ENCODE measurements at places on chromosomes 5 and 9. TPM values are rescaled to one million over a fixed set of nuclear protein-coding genes. Genes with fewer than 3 reads are reported as not detected.

Gene MEIKIN
- not detected for polyA plus RNA-seq

Gene SCGB3A2
- not detected for polyA plus RNA-seq

Gene POLR3G
- polyA plus RNA-seq = 0.45 TPM

Gene SLC34A3
- 30.3 TPM for polyA plus RNA-seq

Gene CER1
- not detected for polyA plus RNA-seq

Gene GFRA3
- 1.1 TPM for polyA plus RNA-seq

Gene CCT5
- 101 TPM for polyA plus RNA-seq

Gene HMGCR
- 3.8 TPM for polyA plus RNA-seq

Gene C5orf22
- polyA plus RNA-seq = 7.8 TPM

Gene VCAN
- polyA plus RNA-seq = 0.81 TPM

GRCh38 chr5:107464876-107465275, 205.9 kb downstream of the EFNA5 start:
- no peaks in the 10 kb centered on the region for H3K4me1 ChIP-seq
- no peak overlapping the region for H3K27ac ChIP-seq
- H3K27me3 ChIP-seq = no peaks in the 10 kb centered on the region
- H3K4me3 ChIP-seq = no peak overlapping the region
- DNase-seq = no peak

DNA sequence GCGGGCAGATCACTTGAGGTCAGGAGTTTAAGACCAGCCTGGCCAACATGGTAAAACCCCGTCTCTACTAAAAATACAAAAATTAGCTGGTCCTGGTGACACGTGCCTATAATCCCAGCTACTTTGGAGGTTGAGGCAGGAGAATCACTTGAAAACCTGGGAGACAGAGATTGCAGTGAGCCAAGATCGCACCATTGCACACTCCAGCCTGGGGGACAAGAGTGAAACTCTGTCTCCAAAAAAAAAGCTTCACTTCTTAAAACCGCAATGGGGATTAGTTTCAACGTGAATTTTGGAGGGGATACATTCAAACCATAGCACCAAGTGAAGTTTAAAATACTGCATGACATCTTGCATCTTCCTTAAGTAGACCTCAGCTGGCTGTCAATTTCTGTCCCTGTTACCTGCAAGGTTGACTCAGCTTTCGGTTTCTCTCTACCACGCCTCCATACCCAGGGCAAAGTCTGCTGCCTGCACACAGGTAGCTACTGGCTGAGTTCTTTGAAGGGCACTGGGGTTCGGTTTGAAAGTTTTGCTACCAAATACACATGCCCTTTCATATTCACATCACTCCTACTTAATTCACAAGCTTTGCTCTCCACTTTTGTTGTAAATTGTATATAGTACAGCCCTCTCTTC, 69.3 kb downstream of the KIAA1958 start:
- no peak overlapping the region for H3K4me3 ChIP-seq
- H3K4me1 ChIP-seq = peaks cover 8% of the 10 kb centered on the region
- H3K36me3 ChIP-seq = no peaks in the 10 kb centered on the region
- H3K27ac ChIP-seq = peak overlapping the region; percentile 72
- DNase-seq = peak; percentile 92

DNA sequence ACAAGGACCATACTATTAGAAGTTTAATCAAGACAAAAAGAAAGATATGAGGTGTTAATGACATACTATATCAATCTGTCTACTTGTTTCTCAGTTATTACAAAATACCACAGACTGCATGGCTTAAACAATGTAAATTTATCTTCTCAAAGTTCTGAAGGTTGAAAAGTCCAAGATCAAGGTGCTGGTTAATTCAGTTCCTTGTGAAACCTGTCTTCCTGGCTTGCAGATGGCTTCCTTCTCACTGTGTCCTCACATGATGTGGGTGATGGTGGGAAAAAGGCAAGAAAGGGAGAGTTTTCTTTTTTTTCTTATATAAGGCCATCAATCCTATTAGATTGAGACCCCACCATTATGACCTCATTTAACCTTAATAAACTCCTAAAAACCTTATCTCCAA, 15.6 kb upstream of the SPINK14 start:
- H3K27me3 ChIP-seq = no peaks in the 10 kb centered on the region
- DNase-seq = no peak
- no peak overlapping the region for H3K27ac ChIP-seq
- peaks cover 4% of the 10 kb centered on the region for H3K4me1 ChIP-seq

DNA sequence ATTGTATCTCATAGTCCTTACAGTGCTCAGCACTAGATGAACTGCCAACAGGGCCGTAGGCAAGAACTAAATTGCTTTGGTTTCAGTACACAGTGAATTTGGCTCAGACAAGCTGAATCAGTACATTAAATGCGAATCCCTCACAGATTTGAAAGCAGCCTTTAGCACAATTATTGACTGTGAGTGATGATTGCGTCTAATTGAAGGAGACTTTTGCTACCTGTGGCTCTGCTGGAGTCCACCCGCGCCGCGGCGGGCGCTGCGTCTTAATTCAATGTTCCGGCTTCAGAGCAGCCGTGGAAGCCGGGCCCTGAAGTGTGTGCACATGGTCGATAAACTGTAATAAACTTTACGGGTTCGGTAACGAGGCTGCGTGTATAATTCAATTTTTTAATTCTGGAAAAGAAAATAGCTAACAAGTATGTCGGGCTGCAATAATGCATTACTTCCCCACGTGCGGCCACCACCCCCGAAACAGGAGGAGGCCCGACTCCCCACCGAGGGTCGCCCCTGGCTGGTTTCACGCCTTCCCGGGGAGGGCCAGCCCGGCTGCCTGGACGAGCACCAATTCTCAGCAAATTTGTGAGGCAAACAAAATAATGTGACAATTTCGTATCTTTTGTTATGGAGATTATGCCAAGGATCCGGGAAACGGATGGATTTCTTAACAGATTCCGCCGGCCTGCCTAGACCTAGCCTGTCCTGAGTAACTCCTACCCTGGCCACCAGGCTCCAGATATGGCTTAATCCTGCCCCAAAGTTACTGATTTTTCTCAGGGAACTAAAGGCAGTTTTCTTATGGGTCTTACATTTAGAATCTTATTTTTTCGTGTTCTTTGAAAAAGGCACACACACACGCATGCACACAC, 269.4 kb upstream of the IRX1 start:
- no peak overlapping the region for H3K27ac ChIP-seq
- H3K36me3 ChIP-seq = no peaks in the 10 kb centered on the region
- no peak for DNase-seq

GRCh38 chr5:98363157-98363556, 410.3 kb upstream of the RGMB start:
- no peak overlapping the region for H3K4me3 ChIP-seq
- no peaks in the 10 kb centered on the region for H3K36me3 ChIP-seq

DNA sequence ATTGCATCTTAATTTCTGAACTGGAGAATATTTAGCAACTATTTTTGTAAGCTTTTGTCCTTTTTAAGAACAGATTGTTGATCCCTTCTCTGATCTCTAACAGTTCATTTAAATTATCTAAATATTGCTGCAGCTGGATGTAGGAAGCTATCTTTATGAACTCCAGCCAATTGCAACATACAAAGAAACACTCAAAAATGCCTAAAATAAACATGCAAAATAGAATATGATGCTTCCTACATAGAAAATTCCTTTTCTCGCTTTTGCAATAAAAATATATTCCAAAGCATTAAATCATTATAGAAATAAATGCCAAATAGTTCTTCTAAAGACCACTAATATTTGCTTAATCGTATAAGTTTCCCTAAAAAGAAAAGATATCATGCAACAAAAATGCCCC, 218.6 kb downstream of the LURAP1L start:
- no peak overlapping the region for H3K27ac ChIP-seq
- no peaks in the 10 kb centered on the region for H3K4me1 ChIP-seq
- DNase-seq = no peak
- H3K27me3 ChIP-seq = no peaks in the 10 kb centered on the region
- H3K4me3 ChIP-seq = no peak overlapping the region

DNA sequence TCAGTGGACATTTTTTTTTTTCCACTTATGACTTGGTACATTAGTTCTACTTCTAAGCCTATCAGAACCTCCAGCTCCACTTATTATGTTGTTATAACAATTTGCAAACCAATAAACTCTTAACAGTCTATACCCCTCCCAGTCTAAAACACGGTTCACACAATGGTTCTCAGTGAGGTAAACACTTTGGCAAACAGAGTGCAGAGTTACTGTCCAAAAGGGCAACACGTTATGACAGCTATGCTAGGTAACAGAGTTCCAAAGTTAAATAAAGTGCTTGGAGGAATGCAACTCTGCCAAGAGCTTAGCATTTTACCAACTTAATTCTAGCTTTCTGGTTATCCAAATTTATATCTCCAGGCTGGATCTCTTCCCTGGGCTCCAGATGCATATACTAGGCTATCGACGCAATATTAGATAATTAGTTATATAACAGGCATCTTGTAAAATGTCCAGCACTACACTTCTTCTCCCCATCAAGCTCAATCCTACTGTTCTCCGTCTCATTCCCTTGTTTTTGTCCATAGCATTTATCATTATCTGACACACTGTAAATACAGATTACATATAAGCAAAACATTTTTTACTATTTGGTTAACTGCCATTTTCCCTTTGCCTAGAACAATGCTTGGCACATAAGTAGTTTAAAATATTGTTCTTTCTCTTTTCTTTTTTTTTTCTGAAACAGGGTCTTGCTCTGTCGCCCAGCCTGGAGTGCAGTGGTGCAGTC, 14.3 kb downstream of the FNBP1 start:
- H3K36me3 ChIP-seq = no peaks in the 10 kb centered on the region
- peaks cover 7% of the 10 kb centered on the region for H3K4me1 ChIP-seq
- peak; percentile 17 for DNase-seq
- no peak overlapping the region for H3K27ac ChIP-seq
- no peaks in the 10 kb centered on the region for H3K27me3 ChIP-seq

- no peaks in the 10 kb centered on the region for H3K36me3 ChIP-seq
- no peak overlapping the region for H3K27ac ChIP-seq
- DNase-seq = no peak
- H3K4me1 ChIP-seq = no peaks in the 10 kb centered on the region
These were observed 179.6 kb downstream of the LURAP1L start for GRCh38 chr9:12954441-12954840.

DNA sequence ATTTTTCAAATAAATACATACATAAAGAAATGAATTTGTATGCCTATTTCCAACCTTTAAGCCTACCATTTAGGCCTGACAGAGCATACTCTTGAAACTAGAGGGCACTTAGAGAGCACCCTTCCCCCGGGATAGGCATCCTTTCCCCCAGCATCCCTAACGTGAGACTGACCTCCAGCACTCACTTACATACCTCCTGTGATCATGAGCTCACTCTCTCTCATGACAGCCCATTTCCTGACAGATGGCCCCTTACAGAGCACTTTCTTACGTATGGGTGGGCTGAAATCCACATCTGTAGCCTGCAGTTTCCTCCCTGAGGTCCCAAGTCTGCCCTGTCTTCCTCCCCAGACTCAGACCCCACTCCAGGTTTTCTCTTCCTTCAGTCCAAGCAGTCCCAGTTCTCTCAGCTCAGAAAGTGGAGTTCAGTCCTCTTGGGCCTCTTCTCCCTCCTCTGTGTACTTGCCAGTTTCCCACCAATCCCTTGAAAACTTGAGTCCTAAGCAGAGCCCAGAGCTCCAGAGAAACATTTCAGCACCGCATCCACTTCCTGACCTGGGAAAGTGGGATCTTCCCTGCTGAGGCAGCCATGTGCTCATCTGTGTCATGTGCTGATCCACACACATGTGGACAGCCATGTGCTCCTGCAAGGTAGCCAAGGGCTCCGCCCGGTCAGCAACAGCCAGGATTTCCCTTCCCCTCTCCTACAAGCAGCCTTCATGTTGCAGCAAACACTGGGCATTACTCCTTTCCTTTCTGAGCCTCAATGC, 2.2 kb upstream of the CDX1 start:
- peak overlapping the region; percentile 95 for H3K27ac ChIP-seq
- H3K27me3 ChIP-seq = no peaks in the 10 kb centered on the region
- H3K36me3 ChIP-seq = no peaks in the 10 kb centered on the region
- peaks cover 13% of the 10 kb centered on the region for H3K4me1 ChIP-seq

DNA sequence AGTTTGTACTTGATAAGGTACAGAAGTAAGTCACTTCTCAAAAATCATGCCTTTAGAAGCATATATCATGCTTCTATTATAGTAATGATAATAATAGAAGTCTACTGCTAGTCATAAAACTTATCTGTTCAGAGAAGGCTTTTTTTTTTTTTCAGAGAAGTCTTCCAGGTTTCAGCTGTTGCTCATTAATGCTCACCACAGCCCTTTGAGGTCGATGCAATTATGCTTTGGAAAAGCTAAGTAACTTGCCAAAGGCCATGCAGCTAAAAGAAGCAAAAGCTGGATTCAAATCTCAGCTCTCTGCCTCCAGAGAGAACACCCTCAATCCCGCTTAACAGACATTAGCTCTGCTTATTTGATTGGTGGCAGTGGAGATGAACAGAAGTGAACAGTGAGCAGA, 150.8 kb downstream of the DOCK8 start:
- no peak overlapping the region for H3K27ac ChIP-seq
- DNase-seq = peak; percentile 9
- H3K36me3 ChIP-seq = no peaks in the 10 kb centered on the region
- H3K27me3 ChIP-seq = no peaks in the 10 kb centered on the region

DNA sequence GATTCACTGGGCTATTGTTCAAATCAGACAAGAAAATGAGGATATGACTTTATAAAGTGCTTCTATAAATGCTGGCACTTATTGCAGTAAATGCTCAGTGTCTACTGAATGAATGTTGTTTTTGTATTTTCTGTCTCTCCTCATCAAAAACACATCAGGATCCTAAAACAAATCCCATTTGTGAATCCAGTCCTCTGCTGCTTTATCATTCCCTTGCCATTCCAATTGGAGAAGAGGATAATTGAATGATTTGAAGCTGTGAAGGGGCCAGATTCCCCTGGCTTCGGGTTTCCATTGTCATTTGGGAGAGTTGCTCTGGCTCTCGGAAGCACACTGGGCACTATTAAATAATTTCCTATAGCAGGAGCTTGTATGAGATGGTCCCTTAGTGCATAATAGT, 666.8 kb downstream of the ACTL7B start:
- H3K4me3 ChIP-seq = no peak overlapping the region
- no peaks in the 10 kb centered on the region for H3K27me3 ChIP-seq
- peaks cover 1% of the 10 kb centered on the region for H3K4me1 ChIP-seq
- DNase-seq = no peak
- H3K27ac ChIP-seq = no peak overlapping the region
- H3K36me3 ChIP-seq = no peaks in the 10 kb centered on the region

DNA sequence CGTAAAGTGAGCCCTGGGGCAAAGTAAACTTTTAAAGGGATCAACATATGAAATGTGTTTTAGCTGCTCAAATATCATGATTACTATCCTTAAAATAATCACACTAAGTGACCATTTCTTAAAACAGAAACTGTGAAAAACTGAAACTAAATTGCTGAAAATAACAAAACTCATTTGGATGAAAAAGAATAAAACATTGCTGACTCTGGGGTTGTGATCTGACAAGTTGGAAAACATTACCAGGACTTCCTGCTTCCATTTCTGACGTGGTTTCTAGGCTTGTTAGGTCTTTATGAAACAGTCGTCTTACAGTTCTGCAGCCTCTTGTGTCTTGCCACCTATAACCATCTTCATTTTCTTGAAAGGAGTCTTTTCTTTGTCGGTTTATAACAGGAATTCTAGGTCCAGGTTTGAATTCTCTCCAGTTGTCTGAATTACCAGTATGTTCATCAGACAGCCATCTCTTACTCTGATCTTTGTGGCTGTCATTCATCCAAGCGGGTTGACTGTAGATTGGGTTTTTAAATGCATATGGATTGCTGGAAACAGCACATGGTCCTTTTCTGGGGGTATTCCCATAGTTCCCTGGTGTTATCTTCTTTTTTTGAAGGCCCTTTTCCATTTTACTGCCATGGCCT, 1.7 kb downstream of the TUT7 start:
- no peaks in the 10 kb centered on the region for H3K27me3 ChIP-seq
- H3K4me1 ChIP-seq = peaks cover 10% of the 10 kb centered on the region
- no peaks in the 10 kb centered on the region for H3K36me3 ChIP-seq
- H3K27ac ChIP-seq = no peak overlapping the region

- no peaks in the 10 kb centered on the region for H3K36me3 ChIP-seq
- no peaks in the 10 kb centered on the region for H3K4me1 ChIP-seq
- H3K4me3 ChIP-seq = no peak overlapping the region
These were observed 84.9 kb downstream of the TRPM3 start for GRCh38 chr9:71036501-71036900.

Data from small intestine (tissue), 16 donors.